ENCODE measurements at places on chromosomes 11 and 22.

- no peak for DNase-seq
These were observed at the start of gene CYB5R2 for GRCh38 chr11:7672960-7673723. CYB5R2 (minus strand) TSS chr11:7673500; CDS start chr11:7672825, 675 bp downstream.

DNA sequence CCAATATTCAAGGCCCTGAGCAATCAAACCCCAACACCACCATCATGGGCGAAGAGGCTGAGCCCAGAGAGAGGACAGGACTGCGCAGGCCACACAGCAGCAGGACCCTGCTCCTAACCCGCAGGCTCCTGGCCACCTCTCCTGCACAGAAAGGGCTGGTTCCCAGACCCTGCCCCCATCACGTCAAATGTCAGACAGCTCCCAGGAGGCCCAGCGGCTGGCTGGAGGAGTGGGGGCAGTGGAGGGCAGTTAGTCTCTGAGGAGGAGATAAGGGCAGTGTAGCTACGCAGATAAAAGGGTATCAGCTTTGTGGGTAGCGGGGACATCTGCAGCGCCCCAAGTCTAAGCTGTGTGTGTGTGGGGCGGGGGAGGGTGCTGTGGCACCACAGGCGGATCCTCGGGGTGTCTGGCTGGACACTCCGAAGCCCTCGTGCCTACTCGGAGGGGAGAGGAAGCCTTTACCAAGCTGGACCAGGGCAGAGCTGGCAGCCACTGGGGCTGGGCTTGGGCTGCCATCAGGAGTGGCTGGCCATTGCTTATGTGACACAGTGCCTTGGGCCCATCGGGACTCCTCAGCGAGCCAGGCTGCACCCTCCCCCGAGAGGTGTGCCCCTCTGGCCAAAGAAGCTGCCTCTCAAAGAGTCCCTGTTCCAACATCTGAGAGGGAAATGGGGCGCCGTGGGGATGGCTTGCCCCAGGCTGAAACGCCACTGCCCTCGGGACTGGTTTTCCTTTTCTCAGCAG, 21.5 kb downstream of the FADS3 start:
- no peak for DNase-seq

- DNase-seq, result no peak
These were observed 7.6 kb downstream of the MMP20 start for GRCh38 chr11:102617466-102618008.

DNA sequence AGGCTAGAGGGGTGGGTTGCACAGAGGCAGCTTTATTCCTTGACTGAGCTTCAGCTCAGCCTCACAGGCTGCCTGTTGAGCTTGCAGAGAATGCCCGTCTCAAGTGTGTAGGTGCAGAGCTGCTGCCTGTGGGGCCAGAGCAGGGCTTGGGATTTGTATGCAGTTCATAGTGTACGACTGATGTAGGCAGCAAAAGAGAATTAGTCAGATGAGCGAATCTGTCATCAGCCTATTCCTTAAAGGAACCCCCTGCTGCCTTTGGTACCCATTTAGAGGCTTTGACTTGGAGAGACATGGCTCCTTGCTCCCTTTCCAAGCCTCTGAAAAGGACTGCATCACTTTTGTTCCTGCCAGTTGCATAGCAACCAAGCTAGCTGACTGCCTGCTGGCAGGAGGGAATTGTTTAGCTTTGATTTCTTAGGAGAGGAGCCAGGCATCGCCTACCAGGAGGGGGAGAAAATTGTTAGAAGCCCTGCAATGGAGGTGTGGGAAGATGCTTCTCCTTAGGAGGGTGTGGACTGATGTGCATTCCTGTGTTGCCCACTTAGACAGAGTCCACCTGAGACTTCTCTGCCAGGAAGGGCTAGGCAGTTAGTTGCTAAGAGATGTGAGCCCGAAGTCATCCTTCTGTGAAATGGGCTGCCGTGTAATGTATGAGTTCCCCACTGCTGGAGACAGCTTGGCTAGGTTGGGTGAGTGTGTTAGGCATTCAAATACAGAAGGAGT, 10.9 kb downstream of the ACO2 start:
- no peak for DNase-seq

DNA sequence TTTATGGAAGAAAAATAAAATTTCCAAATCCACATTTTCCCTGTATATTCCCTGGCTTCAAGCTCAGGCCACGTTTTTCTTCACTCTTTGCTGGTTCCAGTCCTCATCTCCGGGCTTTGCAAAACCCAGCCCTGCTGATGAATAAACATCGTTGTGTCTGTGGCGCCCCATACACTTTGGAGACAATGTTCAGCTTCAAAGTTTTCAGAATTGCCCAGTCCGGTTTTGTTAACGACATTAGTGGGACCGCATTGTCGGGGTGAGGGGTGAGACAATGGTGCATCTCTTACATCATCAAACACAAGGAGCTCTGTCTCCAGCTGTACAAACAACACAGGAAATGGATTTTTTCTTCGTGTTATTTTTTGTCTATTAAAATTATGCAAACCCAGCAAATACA, 53.4 kb upstream of the HTATIP2 start:
- DNase-seq, result no peak

- no peak for DNase-seq
These were observed 690 bp downstream of the CKAP5 start for GRCh38 chr11:46845440-46845739.

DNA sequence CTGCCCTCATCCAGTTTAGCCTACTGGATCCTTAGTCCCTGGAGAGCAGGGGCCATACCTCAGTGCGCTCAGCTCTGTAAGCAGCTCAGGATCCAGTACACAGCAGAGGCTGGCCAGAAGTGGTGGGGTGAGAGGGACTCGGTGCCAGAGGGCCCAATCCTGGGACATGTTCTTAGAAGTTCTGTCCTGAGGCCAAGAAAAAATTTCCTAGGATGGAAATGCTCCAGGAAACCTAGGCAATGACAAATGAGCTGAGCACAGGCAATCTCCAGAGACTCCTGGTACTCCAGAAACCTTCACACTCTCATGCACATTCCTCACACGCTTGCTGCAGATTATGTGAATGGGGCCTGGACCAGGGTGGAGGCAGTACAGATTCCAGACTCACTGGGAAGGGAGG, 89.6 kb downstream of the SERGEF start:
- no peak for DNase-seq

DNA sequence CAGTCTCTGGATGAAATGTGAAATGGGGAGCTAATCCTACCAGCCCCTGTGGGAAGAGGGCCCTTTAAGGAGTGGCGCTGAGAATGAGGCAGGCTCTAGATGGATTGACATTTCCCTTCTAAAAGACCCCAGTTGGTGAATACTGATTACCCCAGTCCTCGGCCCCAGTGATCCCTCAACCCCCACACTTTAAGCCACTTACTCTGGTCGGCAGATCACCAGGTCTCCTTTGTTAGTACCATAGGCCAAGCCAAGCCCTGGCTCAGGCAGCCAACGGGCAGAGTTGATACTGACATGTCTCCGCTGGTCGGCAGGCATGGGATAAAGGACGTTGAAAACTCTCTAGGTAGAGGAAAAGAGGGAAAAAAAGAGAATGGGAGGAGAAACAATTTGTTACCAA, 26.1 kb upstream of the CHRM4 start:
- DNase-seq, result no peak

- DNase-seq, result no peak
These were observed 119.8 kb downstream of the ST3GAL4 start for GRCh38 chr11:126475014-126475991.

- no peak for DNase-seq
These were observed 1078.7 kb downstream of the TBC1D22A start for GRCh38 chr22:47841156-47841555.

DNA sequence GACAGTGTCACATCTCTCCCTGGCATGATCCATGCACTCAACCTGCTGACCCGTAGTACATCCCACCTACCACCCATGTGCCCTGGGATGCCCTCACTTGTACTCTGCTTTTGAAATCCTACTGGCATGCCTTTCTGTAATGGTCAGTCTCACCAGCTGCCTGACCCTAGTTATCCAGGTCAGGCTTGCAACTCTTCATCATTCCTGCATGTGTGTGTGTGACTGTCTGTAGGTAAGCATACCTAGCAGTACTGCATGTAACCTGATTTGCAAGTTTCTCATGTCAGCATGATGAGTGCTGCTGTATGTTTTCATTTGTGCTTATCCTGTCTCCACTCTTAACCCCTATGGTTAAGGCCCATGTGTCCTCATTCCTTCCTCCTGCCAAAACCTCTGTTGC, 202.0 kb upstream of the MTNR1B start:
- DNase-seq, result no peak

Measured in activated naive CD8-positive, alpha-beta T cell treated with anti-CD3 and anti-CD28 coated beads, Interleukin-2, amount 50 U/mL, for 16 hours (primary cell).